ENCODE measurements at places on chromosomes 3 and 15.

- no peak for DNase-seq
Measured at GRCh38 chr3:177482048-177482691, 284.9 kb upstream of the TBL1XR1 start.

DNA sequence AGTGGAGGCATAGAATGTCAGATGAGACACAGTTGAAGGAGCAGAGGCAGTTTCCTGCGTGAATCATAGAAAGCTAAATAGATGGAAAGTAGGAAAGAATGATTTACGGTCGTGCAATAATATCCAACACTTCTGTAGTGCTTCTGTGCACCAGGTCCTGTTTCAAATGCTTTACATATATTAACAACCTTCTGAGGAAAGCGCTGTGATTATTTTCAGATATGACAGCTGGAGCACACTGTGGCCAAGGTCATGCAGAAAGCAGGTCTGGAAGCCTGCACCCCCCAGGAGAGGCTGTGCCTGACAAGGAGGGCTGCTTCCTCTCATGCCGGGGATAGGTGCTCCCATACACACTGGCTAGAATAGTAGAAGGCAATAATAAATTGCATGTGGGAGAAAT, 104.5 kb downstream of the CHRNA7 start:
- no peak for DNase-seq

GRCh38 chr15:65470866-65471265, 46.6 kb downstream of the DPP8 start:
- DNase-seq, result no peak

DNA sequence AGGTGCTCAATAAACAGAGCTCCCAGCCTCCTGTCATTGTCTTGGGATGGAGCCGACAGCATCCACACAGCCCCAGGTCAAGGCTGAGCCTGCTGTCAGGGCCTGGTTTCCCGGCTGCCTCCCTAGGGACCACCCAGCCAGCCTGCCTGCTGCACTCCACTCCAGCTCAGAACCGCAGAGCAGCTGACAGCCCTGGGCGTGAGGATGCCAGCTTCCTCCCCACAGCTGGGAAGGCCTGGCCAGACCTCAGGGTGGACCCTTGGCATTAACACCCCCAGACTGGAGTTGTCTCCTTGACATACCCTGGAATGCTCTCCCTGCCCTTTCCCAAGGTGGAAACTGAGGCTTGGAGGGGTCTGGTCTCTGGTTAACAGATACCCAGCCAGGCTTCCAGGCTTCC, 112.0 kb downstream of the WNT7A start:
- no peak for DNase-seq

DNA sequence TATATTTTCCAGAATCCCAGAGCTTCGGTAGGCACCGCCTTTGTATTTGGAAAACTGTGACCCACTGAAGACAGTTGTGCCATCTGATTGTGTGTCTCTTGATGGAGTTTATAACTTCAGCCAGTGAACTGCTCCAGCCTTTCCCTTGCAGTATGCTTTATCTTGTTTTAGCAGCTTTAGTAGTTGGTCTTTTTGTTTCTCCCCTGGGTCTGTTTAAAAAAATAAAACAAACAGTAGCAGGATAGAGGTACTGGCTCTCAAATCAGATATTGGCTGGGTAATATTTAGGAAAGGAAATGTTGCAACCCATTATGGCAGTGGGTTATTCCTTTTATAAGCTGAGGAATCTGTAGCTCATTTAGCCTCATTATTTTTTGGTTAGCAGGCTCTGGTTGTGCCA, 151.5 kb upstream of the BFSP2 start:
- no peak for DNase-seq

DNA sequence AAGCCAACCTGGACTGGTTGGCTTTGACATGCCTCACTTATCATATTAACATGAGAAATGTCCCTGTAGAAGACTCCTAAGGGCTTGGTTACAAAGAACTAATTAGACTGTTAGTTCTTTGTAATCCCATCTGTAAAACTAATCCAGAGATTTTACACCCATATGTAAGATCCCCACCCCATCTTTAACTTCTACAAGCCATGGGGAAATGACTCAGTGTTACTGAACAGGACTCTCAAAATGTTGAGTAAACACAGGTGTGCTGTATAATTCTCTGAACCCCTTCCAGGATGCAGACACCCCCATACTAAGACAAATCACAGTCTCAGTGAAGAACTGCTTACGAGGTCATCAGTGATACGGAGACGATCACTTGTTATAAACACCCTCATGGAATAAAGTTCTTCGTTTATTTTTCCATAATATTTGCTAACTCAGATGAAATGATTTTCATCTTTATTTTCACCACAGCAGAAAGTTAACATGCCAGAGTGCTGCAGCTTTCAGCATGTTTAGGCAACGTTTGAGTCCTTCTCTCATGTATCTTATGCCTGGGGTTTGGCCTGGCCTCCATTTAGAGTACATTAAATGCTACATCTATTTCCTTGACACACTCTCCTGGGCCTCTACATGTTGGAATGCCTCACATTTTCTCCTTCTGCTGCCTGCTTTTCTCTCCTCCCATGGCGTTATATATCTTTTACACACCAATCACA, 55.3 kb upstream of the LEKR1 start:
- DNase-seq, result no peak

Data from activated CD4-positive, alpha-beta T cell treated with anti-CD3 and anti-CD28 coated beads, Interleukin-2, amount 50 U/mL, for 1 hour (primary cell).